ENCODE measurements at places on chromosomes 4 and X. TPM values are rescaled to one million over a fixed set of nuclear protein-coding genes. Genes with fewer than 3 reads are reported as not detected.

- DNase-seq: no peak
Measured at GRCh38 chrX:46957297-46957696, 45.1 kb downstream of the JADE3 start.

The RAB33A gene
- polyA plus RNA-seq: 0.52 TPM

DNA sequence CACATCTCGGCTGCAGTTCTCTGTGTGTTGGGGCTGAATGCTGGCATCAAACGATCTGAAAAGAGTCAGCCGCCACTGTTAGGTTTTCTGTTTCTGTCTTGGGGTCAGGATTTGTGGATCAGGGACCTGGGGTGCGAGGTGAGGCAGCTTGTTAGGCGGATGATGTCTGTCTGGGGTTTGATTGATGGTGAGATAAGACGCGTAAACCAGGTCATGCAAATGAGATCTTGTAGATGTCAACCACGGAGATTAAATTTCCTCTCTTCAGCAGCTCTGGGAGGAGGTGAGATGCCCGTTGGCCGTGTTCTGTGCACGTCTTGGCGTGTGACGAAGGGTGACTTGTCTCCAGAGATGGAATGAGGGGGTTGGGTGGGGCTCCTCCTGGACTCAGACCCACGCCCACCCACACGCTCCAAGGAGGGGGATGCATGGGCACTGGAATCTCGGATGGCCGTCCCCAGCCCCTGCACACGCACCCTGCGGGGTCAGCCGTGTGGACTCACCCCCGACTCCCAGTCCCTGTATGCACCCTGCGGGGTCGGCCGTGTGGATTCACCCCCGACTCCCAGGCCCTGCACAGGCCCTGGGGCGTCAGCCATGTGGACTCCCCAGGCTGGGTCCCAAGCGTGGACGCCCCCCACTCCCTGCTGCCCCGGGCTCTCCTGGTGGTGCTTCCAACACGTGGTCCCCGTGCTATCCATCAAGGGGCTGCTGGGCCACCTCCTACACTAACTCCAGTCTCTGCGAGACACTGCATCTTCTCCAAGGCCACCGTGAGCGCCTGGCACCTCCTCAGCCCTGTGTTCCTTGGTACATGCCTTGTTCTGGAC, 16.0 kb upstream of the UVSSA start:
- no peak for DNase-seq

GRCh38 chr4:106671716-106672115, 303.1 kb upstream of the GIMD1 start:
- no peak for DNase-seq

DNA sequence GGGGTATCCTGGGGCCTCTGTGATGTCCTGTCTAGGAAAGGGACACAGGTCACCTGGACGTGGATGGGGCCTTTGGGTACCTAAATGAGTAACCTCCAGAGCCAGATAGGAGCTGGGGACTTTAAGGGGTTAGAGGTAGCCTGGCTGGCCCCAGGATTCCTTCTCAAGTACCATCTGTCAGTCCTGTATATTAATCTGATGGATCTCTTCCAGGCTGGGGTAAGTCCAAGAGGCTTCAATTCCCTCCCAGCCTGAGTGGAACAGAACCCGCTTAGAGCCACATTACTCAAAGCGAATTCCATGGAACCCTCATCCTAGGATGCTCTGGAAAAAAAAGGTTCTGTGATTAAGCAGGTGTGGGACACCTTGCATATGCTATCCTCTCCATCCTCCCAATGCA, 24.8 kb upstream of the MAP3K15 start:
- no peak for DNase-seq

The FRG2 gene
- not detected for polyA plus RNA-seq

The LIMCH1 gene
- polyA plus RNA-seq: 98.2 TPM

The PDE5A gene
- polyA plus RNA-seq: 44.5 TPM

The GDPD2 gene
- 0.37 TPM for polyA plus RNA-seq

DNA sequence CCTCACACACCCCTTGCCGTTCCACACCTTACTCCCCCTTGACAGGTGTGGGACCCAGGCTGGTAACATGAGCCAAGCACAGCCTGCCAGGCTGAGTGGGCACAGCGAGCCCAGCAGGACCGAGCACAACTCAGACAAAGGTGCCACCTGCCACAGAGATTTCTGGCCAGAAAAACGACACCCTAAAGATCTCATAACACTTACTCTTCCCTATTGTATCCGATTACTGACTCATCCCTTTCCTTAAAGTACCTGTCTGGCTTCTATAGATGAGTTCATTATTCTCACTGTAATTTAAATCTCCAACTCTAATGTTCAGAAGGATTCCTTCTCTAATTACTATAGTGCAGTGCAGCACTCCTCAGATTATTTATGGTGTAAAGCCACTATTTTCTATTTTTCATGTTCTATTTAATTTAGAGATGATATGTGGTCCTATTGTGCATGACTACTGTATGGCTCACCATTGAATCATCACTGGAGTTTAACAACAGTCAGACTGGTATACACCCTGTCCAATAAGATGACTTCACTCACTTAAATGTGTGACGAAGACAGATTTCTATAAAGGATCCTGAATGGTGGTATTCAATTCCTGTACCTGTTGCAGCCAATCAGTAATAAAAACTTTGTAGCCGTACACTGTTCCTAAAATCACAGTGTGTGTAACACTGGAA, 7.6 kb upstream of the SYTL5 start:
- no peak for DNase-seq

The ZNF674 gene
- 6.8 TPM for polyA plus RNA-seq

The L1CAM gene
- polyA plus RNA-seq: 46.9 TPM

DNA sequence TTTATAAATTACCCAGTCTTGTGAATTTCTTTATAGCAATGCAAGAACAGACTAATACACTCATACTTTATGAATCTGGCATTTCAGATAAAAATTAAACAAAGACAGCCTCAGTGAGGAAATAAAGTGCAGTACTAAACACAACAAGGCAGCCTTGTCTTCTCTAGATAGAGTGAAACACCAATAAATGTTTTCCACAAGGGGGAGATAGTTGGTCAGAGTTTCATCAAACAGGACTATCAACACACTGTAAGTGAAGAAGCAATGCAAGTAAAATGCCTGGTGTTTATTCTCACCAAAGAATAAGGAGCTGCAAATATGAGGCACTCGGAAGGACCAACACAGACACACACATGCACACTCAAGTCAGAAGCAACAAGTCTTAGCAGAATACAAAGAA, 62.8 kb downstream of the FAM9B start:
- no peak for DNase-seq

GRCh38 chr4:33149658-33150524, 2429.7 kb downstream of the PCDH7 start:
- DNase-seq: no peak

The GPRASP2 gene
- 44.6 TPM for polyA plus RNA-seq

GRCh38 chrX:1661048-1661921, 46.4 kb downstream of the ASMT start:
- DNase-seq: no peak

The IQCM gene
- polyA plus RNA-seq: not detected

DNA sequence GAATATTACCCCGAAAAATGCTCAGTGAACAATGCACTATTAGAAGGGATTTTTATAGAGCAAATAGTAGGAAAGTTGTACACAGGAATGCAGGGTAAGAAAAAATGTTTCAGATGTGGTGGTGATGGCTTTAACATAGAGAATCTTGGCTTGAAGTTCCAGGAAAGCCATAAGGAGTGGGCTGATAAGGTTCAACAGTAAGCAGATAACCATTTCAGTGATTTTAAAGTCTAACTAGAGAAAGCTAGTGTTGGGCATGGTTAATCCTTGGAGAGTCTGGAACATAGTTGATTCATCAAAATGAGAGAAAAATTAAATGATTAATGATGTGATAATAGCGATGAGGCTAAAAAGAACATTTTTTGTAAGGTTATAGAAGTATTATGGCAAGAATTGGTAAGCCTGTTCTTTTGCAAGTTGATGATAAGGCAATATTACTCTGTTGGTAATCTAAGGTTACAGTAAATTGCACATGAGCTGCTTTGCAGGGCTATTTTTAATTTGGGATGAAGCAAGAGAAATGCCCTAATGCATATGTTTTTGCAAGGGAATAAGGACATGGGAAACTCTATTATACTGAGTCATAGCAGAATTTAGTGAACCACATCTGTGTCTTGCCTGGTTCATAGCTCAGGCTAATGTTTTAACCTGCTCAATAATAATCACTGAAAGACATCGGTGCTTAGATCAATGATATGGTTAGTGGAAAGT, 44.3 kb downstream of the GALNTL6 start:
- no peak for DNase-seq

- DNase-seq: no peak
Measured at GRCh38 chr4:147969573-147970385, 237.9 kb downstream of the ARHGAP10 start.

The UGT2B10 gene
- 0.45 TPM for polyA plus RNA-seq

GRCh38 chr4:87882861-87883260, 50.1 kb downstream of the MEPE start:
- no peak for DNase-seq

The FUNDC1 gene
- 27.6 TPM for polyA plus RNA-seq

The S100G gene
- polyA plus RNA-seq: not detected

- no peak for DNase-seq
Measured at GRCh38 chrX:110509755-110510532, 151.3 kb downstream of the RTL9 start.

- no peak for DNase-seq
Measured at GRCh38 chr4:8639777-8640720, 47.5 kb downstream of the CPZ start.

DNA sequence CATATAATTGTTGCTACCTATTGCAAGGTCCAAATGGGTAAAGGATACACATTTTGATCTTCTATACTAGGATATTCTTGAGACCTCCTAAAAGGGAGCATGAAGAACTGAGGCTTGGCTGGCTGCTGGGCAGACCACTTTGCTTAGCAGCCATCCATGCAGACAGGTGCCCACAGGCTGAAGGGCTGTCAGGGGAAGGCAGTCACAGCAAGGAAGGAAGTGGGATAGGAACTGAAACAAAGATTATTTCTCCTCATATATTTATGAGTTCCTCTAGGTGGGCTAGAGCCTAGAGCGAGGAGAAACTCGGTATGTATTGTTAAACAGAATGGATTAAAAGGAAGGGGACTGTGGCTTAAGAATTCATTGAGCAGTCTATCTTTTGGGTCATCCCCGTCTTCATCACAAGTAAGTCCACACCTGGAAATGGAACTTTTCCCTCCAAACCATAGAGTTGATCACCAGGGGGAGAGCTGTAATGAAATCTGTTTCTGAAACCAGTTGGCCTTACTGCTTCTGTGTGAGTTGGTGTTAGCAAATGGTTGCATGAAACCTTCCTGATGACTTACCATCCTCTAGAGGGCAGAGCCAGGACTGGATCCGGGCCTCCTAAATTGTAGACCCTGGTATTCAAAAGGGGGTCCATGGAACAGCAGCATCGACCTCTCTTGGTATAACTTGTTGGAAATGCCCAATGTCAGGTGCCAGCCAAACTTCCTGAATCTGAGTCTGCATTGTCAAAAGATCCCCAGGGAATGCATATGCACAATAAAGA, 42.3 kb downstream of the AFF2 start:
- DNase-seq: no peak

DNA sequence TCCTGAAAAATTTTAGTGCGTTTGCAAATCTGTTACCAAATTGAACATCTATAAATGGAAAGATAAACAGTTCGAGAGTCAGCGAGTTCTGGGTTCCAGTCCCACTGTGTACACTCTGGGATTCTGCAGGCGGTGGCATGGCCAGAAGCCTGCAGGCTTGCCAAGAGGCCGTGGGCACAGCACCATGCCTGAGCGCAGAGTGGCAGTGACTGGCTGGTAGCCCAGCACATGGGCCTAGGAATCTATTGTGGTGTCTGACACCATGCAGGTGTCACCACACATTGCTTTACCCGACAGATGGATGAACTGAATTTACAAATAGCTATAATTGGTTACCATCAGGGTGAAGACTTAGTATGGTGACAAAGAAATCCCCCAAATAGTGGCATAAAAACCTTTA, 71.7 kb upstream of the TLR3 start:
- DNase-seq: no peak

DNA sequence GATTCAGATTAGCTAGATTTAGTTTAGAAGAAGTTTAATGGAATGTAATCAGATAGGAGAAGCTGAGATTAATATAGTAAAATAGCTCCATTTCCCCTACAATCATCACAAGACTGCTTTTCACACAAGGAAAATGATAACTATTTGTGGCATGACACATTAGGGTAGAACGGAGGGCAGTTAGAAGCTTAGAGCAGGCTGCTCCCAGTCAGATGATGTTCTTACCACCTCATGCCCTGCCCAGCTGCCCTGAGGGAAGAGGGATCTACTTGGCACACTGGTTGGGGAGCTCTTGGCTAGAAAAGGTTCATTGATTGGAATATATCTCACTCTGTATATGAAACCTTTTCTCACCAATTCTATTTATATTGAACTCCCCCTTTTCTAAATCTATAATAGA, 180.7 kb upstream of the IL15 start:
- DNase-seq: no peak
